ENCODE measurements at places on chromosomes 2 and 18. TPM values are rescaled to one million over a fixed set of nuclear protein-coding genes. Genes with fewer than 3 reads are reported as not detected.

HIBCH gene
- 19.7 TPM for total RNA-seq

GKN1 gene
- not detected for total RNA-seq

PIEZO2 gene
- total RNA-seq = 27.7 TPM

IGFBP5 gene
- 1,831 TPM for total RNA-seq

SEC11C gene
- 36.7 TPM for total RNA-seq

DNA sequence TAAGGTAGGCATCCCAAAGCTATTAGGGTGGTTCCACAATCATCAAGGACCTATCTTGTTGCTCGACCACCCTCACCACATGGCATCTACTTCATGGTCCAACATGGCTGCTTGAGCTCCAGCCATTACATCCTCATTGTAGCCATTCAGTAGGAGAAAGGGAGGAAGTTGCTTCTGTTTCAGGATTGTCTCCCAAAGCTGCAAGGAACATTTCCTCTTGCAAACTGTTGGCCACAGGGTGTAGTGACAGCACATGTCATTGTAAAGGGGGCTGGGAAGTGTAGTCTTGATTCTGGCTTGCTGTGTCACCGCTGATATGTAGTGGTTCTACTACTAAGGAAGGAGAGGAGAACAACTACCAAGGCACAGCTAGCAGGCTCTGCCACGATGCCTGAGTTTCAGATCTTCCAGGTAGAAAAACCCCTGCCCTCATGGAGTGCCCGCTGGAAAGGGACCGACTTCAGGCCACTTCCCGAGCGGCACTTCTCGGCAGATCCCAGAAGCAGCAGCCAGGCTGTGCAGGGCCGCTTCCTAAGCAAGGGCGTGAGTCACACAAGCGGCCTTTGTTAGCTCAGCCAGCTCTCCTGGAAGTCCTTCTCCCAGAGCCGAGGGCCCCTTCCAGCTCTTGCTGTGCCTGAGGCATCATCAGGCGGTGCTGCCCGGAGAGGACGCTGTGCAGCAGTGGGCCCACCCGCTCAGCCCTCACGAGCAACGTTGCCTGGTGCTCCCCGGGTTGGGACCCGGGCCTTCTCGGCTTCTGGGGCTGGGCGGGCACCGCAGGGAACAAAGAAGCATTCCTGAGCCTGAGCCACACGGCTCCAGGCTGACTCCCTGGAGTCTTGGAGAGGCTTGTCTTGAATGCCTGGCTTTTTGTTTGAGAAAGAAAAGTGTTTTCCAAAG is 58.2 kb downstream of the HS6ST1 start:
- DNase-seq = peak; percentile 40

DNA sequence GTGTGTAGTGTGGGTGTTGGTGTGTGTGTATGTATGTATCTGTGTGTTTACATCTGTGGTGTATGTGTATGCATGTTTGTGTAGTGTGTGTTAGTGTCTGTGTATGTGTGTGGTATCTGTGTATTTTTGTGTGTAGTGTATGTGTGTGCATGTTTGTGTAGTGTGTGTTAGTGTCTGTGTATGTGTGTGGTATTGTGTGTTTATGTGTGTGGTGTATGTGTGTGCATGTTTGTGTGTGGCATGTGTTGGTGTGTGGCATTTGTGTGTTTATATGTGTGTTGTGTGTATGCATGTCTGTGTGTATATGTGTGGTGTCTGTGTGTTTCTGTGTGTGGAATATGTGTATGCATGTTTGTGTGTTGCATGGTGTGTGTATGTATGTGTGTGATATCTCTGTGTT is 96.4 kb downstream of the CMPK2 start:
- no peak for DNase-seq

GRCh38 chr2:30354621-30355020 is 92.4 kb upstream of the LCLAT1 start:
- DNase-seq = no peak

- no peak for DNase-seq
These were observed 137.7 kb downstream of the CD8B2 start for GRCh38 chr2:106624787-106625380.

GRCh38 chr18:7482342-7482741 is 84.8 kb upstream of the PTPRM start:
- DNase-seq = no peak

GRCh38 chr2:100196786-100197494 is 54.5 kb upstream of the AFF3 start:
- no peak for DNase-seq

- no peak for DNase-seq
These were observed 247.0 kb downstream of the KCNH7 start for GRCh38 chr2:162591403-162592083.

DNA sequence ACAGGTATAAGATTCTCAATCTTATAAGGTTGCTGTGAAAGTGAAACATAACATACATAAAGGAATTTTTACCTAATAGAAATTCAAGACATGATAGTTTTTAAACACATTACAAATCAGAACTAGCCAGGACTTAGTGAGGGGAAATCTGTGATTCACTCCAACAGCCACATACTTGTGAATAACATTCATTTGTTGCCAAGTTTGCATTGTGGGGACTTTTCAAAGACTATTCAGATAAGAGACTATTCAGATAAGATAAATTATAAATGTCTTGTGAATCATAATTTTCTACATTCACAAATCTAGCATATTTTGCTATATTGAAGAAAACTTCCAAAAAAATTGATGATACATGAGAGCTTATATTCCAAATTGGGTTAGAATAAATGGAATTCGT is 345.3 kb upstream of the CDH20 start:
- DNase-seq = no peak

DNA sequence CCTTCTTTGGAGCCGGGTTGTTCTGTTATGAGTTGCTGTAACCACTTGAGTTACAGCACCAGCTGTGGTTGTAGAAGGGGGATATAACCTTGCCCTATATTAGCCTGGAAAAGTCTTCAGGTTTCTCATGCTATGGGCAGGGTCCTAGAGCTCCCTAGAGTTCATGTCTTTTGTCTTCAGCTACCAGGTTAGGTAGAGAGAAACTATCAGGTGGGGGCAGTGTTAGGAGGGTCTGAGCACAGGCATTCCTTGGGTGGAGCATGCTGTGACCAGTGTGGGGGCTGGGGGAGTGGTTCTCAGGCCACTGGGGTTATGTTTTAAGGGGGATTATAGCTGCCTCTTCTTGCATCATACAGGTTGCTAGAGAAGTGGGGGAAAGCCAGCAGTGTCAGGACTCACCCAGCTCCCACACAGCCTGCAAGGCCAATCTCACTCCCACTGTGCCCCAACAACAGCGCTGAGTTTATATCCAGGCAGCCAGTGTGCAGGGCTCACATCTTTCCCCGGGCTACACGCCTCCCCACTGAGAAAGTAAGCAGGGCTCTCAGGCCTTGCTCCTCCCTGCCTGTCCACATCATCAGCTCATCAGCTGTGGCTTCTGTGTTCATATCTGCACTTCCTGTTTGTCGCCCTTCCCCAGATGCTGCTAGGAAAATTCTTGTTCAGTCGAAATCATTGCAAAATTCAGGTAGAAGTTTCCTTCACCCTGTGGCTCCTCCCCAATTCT is 133.8 kb upstream of the NRXN1 start:
- no peak for DNase-seq

GRCh38 chr18:71808616-71809015 is 735.5 kb downstream of the CBLN2 start:
- no peak for DNase-seq

DNA sequence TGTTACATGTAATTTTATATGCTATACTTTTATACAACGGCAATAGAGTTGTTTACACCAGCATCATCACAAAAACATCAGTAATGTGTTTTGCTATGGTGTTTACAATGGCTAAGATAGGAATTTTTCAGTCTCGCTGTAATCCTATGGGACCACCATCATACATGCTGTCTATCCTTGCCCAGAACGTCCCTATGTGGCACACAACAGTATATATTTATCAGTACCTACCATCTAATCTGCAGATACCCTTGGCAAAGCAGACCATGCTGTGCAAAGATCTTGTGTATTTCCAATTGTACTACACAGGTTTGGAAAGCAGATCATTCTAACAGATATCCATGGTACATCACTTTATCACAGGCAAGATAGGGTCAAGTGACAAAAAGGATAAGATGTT is 15.3 kb downstream of the RPL31 start:
- no peak for DNase-seq

Measured in tibial nerve (tissue), 4 donors.